ENCODE measurements at places on chromosomes 7 and 10. TPM values are rescaled to one million over a fixed set of nuclear protein-coding genes. Genes with fewer than 3 reads are reported as not detected.
A peak's percentile ranks its signal among the peaks of the same experiment; 100 is the strongest.

The ZNF736 gene
- 23.6 TPM for total RNA-seq

GRCh38 chr10:70656489-70656888 is 15.8 kb upstream of the ADAMTS14 start:
- peak overlapping the region; percentile 56 for H3K27ac ChIP-seq
- peaks cover 6% of the 10 kb centered on the region for H3K36me3 ChIP-seq
- peaks cover 14% of the 10 kb centered on the region for H3K4me1 ChIP-seq
- H3K27me3 ChIP-seq, result peaks cover 8% of the 10 kb centered on the region

DNA sequence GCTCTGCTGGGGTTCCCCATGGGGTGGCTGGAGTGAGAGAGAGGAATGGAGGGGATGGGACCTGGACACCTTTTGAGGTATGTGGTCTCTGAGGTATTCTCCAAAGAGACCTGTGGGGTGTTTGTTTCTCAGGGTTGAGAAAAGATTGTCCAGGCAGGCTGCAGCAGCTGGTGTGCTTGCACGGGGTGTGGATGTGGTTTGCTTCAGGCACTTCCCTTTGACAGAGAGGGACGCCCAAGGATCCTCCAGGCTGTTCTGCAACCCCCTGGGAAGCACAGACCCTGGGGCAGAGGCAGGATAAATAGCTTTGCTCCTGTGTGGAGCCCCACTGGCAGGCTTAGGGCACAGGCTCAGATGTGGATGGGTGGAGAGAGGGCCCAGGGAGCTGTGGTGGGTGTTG is 115.1 kb upstream of the AGK start:
- H3K27ac ChIP-seq, result no peak overlapping the region
- no peak overlapping the region for H3K4me3 ChIP-seq
- no peaks in the 10 kb centered on the region for H3K4me1 ChIP-seq
- H3K36me3 ChIP-seq, result no peaks in the 10 kb centered on the region
- H3K27me3 ChIP-seq, result peaks cover 4% of the 10 kb centered on the region
- DNase-seq, result no peak

DNA sequence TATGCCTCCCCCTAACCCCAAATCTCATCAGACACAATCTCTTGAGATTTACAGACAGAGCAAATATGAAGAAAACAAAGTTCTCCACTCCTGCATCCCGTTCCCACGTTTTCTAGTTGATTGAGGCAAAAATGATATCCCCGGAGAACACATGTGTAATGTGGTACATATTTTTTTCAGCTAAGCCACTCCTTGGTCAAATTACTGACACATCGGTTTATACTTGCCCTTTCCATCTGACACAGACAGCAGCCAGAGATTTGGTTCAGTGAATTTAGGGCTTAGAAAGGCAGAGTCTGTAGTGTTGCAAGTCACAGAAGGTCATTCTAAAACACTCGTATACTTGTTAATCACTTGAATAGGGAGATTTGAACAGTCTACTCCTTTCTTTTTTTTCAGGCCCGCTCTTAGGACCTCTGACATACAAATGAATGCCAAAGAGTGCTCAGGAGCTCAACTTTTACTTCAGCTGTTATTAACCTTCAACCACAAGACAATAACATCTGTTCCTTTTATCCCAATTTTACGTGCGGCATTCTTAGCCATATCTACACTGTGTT is 1.8 kb upstream of the DDX50 start:
- H3K27ac ChIP-seq, result peak overlapping the region; percentile 97
- H3K36me3 ChIP-seq, result peaks cover 13% of the 10 kb centered on the region
- H3K27me3 ChIP-seq, result no peaks in the 10 kb centered on the region
- peaks cover 30% of the 10 kb centered on the region for H3K4me1 ChIP-seq
- no peak overlapping the region for H3K4me3 ChIP-seq

- DNase-seq, result no peak
- no peak overlapping the region for H3K27ac ChIP-seq
- H3K36me3 ChIP-seq, result no peaks in the 10 kb centered on the region
- H3K4me1 ChIP-seq, result no peaks in the 10 kb centered on the region
- H3K4me3 ChIP-seq, result no peak overlapping the region
- no peaks in the 10 kb centered on the region for H3K27me3 ChIP-seq
Observed at GRCh38 chr7:87310790-87311419, 34.6 kb upstream of the CROT start.

DNA sequence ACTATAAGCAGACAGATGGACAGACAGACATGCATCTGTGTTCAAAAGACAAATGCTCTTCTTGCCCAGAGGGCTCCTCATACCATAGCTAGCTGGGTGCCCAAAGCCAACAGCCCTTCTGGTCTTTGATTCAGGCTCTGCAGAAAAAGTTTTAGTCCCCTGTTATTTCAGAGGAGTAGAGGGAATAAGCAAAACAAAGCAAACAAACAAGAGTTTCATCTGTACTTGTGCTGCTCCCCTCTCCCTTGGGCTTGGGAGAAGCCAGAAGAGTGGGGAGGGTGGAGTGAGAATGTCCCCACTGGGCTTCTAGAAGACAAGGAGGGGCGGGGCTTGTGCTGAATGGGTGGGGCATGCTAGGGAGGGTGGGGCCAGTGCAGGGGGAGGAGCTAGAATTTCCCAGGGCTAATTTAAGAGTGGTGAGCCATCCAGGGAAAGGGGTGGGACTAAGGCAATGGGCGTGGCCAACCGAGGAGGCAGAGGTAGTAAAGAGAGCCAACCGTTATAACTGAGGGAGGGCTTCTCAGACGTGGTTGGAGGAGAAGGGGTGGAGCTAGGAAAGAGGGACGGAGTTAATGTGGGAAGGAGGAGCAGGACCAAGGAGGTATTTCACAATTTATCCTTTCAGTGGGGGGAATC is 101.2 kb upstream of the MGMT start:
- no peak overlapping the region for H3K27ac ChIP-seq
- H3K4me1 ChIP-seq, result no peaks in the 10 kb centered on the region
- no peak overlapping the region for H3K4me3 ChIP-seq
- H3K27me3 ChIP-seq, result peaks cover 2% of the 10 kb centered on the region
- no peaks in the 10 kb centered on the region for H3K36me3 ChIP-seq
- DNase-seq, result peak; percentile 14

Measured in activated CD4-positive, alpha-beta memory T cell treated with anti-CD3 and anti-CD28 coated beads for 36 hours (primary cell).